IMR-90 (cell line): ENCODE measurements at places on chromosomes 1 and 21. TPM values are rescaled to one million over a fixed set of nuclear protein-coding genes. Genes with fewer than 3 reads are reported as not detected.

RXRG gene
- not detected in 2 replicates for total RNA-seq

- H3K27me3 ChIP-seq: peaks cover 12% of the 10 kb centered on the region
- H3K4me1 ChIP-seq: no peaks in the 10 kb centered on the region
- H3K36me3 ChIP-seq: no peaks in the 10 kb centered on the region
These were observed 79.4 kb downstream of the WDR4 start for GRCh38 chr21:42799948-42800347.

DNA sequence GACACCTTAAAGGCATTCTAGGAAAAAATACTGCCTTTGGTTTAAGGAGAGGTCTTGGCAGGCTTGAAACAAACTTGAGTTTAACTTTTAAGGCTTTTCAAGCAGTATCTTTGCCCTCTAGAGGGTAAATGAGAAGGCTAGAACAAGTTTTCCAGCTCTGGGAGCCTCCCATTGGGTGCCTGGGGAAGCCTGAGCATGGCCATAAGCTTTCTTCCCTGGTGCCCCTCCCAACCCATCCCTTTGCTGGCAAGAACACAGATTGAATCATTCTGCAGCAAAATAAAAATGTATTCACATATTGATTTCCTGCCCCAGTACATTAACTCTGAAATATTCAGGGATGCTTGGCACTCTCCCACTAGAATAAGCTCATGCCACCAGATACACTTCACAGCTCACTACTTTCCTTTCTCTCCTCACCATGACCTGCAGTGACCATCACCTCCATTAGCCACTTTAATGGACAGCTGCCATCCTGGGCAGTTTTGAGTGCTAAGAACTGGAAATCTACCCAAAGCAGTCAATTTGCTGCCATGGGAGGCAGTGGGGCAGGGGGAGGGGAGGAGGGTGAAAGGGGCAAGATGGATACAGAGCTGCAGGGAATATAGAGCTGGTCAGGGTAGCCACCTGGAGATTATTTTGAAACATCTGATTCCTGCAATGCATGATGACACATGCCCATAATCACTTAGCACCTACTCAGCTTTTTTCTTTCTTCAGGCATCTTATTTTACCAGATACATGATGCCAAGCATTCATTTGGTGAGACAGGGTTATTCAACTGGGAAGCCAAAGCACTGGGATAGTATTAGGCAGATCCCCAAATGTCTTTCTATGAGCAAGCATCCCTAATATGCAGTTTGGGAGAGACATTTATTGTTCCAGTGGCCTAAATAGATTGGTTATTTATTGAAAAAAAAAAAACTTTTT is 140.6 kb downstream of the SYT2 start:
- no peak overlapping the region for H3K27ac ChIP-seq
- H3K4me1 ChIP-seq: peaks cover 18% of the 10 kb centered on the region
- H3K36me3 ChIP-seq: peaks cover 3% of the 10 kb centered on the region; the same call in 1 of the 2 replicates
- no peak overlapping the region for H3K4me3 ChIP-seq

RNF186 gene
- not detected in 2 replicates for total RNA-seq

GRCh38 chr1:157279138-157279801 is 141.1 kb upstream of the ETV3 start:
- H3K36me3 ChIP-seq: no peaks in the 10 kb centered on the region
- no peaks in the 10 kb centered on the region for H3K4me1 ChIP-seq
- H3K27me3 ChIP-seq: peaks cover 7% of the 10 kb centered on the region
- no peak for DNase-seq
- H3K4me3 ChIP-seq: no peak overlapping the region

DNA sequence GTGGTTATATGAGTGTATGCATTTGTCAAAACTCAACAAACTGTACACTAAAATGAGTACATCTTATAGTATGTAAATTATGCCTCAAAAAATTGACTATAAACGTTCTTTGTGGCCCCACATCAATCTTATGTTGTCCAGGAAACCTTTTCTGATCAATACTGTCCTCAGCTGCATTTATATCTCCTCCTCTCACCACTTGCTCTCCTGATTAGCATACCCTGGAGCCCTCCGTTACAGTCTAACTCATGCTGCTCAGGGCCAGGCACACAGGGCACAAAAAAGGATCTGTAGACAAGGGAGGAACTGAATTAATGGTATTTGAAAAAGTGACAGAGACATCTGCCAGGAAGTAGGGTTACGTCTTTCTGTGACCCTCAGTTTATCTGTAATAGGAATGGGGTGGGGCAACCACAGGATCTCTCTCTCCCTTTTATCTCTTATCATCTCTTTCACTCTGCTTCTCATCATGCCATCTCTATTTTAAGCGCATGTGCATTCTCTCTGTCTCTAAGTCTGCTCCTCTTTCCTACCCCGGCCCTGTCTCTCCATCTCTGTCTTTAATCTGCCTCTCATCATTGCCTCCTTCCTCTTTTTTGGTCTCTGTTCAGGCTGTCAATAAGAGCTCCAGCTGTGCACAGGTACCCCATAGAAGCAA is 7.0 kb upstream of the TAL1 start:
- no peak overlapping the region for H3K4me3 ChIP-seq
- H3K4me1 ChIP-seq: no peaks in the 10 kb centered on the region
- no peaks in the 10 kb centered on the region for H3K36me3 ChIP-seq
- no peak for DNase-seq

DNA sequence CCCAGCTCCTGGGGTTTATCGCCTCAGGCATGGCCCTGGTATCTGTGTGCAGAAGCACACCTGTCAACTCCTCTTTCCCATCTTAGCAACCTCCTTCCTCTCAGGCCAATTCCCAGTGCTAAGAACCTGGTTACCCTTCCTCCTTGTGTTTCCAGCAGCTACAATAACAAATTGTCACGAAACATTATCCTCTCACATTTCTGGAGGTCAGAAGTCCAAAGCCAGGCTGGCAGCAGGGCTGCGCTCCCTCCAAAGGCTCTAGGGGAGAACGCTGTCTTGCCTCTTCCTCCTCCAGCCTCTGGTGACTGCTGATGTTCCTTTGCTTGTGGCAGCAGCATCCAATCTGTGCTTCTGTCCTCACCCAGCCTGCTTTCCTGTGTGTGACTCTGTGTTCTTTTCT is 10.7 kb upstream of the MRPS14 start:
- peaks cover 6% of the 10 kb centered on the region for H3K27me3 ChIP-seq
- DNase-seq: no peak
- no peak overlapping the region for H3K27ac ChIP-seq
- no peaks in the 10 kb centered on the region for H3K36me3 ChIP-seq
- H3K4me3 ChIP-seq: no peak overlapping the region

GRCh38 chr21:35239811-35240219 is 190.7 kb upstream of the RUNX1 start:
- no peak for DNase-seq
- no peak overlapping the region for H3K4me3 ChIP-seq
- no peaks in the 10 kb centered on the region for H3K36me3 ChIP-seq
- H3K27ac ChIP-seq: no peak overlapping the region
- 0 out of 2 replicates have a peak, but pooled peaks cover 2% of the 10 kb centered on the region for H3K4me1 ChIP-seq

DNA sequence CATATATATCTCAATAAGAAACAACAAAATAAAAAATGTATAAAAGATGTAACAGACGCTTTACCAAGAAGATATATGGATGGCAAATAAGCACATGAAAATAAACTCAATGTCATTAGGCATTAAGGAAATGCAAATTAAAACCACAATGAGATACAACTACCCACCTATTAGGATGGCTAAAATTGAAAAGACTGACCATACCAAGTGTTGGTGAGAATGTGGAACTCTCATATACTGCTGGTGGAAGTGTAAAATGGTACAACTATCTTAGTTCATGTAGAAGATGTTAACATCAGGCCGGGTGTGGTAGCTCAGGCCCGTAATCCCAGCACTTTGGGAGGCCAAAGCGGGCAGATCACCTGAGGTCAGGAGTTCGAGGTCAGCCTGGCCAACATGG is 42.3 kb upstream of the TTC22 start:
- H3K4me3 ChIP-seq: no peak overlapping the region
- no peak for DNase-seq
- no peaks in the 10 kb centered on the region for H3K36me3 ChIP-seq
- H3K27me3 ChIP-seq: peaks cover 4% of the 10 kb centered on the region
- H3K27ac ChIP-seq: no peak overlapping the region

GBP4 gene
- total RNA-seq: not detected in 2 replicates

TPTE gene
- total RNA-seq: not detected in 2 replicates

DNAI4 gene
- total RNA-seq: 1.6 and 1.7 TPM in 2 replicates

DNA sequence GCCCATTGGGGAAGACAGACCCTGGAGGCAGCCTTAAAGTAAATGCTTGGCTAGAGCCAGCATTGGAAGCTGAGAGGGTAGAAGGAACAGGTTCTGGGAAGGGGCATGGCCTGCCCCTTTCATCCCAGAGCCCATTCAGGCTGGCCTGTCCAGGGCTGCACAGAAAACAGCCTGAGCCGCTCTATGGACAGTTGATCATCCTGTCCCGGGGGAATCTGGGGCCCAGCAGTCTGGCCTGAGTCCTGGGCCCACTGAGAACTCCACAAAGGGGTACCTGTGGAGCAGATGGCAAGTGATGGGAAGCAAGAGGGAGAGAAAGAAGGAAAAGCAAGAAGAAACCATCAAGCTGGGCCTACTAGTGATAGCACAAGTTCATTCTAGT is 13.2 kb downstream of the TMEM81 start:
- H3K4me3 ChIP-seq: no peak overlapping the region
- no peak overlapping the region for H3K27ac ChIP-seq
- H3K4me1 ChIP-seq: no peaks in the 10 kb centered on the region
- no peak for DNase-seq
- H3K36me3 ChIP-seq: no peaks in the 10 kb centered on the region

EVI5 gene
- total RNA-seq: 26.9 and 54.4 TPM in 2 replicates

DNA sequence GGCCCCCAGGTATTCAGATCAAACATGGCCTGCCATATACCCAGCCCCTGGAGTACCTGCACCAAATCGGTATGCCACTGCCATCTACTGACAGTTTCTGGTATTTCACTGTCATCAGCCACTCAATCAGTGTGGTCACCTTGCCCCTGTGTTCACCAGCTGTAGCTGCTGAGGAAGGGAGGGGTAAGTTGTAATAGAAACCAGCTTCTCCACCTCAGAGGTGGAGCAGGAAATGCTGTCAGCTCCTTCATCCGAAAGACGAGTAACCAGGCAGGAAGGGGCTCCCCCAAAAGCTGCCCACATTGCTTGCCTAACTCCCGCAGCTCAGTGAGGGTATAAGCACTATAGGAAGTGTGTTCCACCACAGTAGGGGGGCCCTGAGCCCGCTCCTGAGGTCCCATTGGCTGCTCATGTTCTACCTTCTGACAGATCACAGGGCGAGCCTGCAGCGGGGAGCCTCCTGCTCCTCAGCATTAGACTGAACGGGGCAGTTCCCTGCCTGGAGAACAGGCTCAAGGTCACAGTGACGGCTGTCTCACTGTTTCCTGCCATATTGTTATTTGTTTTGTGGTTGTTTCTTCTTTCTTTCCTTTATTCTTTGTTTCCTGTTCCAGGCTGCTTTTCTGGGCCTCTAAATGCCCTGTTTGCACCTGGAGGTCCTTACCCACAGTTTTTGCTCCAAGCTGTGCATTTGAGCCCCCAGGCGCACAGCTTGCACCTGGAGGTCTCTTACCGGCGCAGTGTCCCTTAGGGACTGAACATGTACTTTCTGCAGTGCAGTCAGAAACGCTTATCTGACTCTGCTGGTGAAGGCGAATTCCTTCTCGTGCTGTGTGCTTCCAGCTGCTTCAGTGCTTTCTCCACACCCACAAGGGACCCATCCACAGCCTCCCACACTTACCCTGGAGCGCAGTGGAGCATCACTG is 1638.3 kb downstream of the MRPL39 start:
- H3K27me3 ChIP-seq: no peaks in the 10 kb centered on the region
- no peaks in the 10 kb centered on the region for H3K4me1 ChIP-seq

LCE2C gene
- not detected in 2 replicates for total RNA-seq

SGIP1 gene
- 27.1 and 43.6 TPM in 2 replicates for total RNA-seq

SPATA17 gene
- total RNA-seq: 0.18 and 0.28 TPM in 2 replicates
